ENCODE measurements at places on chromosomes 1 and 21. TPM values are rescaled to one million over a fixed set of nuclear protein-coding genes. Genes with fewer than 3 reads are reported as not detected.

Gene FUBP1
- 156 TPM for total RNA-seq

Gene SAMSN1
- total RNA-seq, result 11.4 TPM

Gene TARDBP
- total RNA-seq, result 142 TPM

Gene RORC
- 24.9 TPM for total RNA-seq

Gene LIPI
- not detected for total RNA-seq

Gene GBP6
- not detected for total RNA-seq

Gene NTMT2
- total RNA-seq, result not detected

Gene MAP10
- total RNA-seq, result 2.9 TPM

Gene INSRR
- total RNA-seq, result not detected

Gene FMO4
- 27.7 TPM for total RNA-seq

Gene ATP1A2
- 6.4 TPM for total RNA-seq

Gene OR2G6
- total RNA-seq, result not detected

Gene PPM1J
- total RNA-seq, result 4.9 TPM

DNA sequence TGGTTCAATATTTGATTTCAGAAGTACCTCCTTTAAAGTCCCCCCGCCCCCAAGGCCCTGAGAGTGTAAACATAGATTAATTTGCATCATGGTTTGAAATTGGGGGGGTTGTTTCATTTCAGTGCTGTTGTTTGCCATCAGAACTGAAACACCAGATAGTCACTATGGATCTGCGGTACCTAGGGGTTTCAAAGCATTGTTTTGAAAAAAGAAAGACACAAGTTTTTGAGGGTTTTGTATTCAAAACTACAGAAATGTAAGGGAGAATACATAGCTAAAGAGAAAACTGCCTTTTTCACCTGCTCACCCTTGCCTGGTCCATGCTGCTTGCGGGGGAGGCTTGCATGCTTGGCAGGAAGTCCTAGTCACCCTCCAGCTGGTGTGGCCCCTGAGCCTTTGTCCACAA is 59.3 kb downstream of the ACP6 start:
- DNase-seq, result no peak
- H3K36me3 ChIP-seq, result no peaks in the 10 kb centered on the region

GRCh38 chr1:154419620-154420571 is 14.8 kb downstream of the IL6R start:
- H3K4me3 ChIP-seq, result no peak overlapping the region
- H3K27ac ChIP-seq, result peak overlapping the region; percentile 96
- peaks cover 3% of the 10 kb centered on the region for H3K4me1 ChIP-seq
- no peaks in the 10 kb centered on the region for H3K36me3 ChIP-seq
- no peaks in the 10 kb centered on the region for H3K27me3 ChIP-seq
- DNase-seq, result peak; percentile 93

- H3K27ac ChIP-seq, result no peak overlapping the region
- no peak overlapping the region for H3K4me3 ChIP-seq
- H3K4me1 ChIP-seq, result no peaks in the 10 kb centered on the region
- H3K36me3 ChIP-seq, result no peaks in the 10 kb centered on the region
- no peak for DNase-seq
- no peaks in the 10 kb centered on the region for H3K27me3 ChIP-seq
These were observed 8.3 kb upstream of the CD101 start for GRCh38 chr1:116993286-116993685.

DNA sequence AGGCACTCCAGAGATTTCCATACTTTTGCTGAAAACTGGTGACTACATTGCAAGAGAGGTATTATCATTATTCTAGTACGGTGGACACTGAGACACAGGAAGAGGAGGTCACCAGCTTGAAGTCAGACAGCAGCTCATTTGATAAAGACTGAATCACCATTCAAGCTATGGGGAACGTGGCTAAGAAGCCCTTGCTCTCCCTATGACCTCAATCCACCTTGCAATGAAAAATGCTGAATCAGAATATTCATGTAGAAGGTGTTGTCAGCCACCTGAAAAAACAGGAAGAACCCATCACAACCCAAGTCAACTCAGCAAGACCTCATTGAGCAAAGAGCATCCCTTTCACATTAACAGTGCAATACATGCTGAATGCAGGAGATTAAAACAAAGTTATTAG is 59.0 kb upstream of the FGGY start:
- no peaks in the 10 kb centered on the region for H3K27me3 ChIP-seq
- H3K27ac ChIP-seq, result no peak overlapping the region
- H3K36me3 ChIP-seq, result no peaks in the 10 kb centered on the region
- no peak overlapping the region for H3K4me3 ChIP-seq

GRCh38 chr1:2784854-2785630 is 16.5 kb downstream of the TTC34 start:
- H3K27me3 ChIP-seq, result no peaks in the 10 kb centered on the region
- no peak overlapping the region for H3K27ac ChIP-seq
- H3K4me3 ChIP-seq, result no peak overlapping the region

DNA sequence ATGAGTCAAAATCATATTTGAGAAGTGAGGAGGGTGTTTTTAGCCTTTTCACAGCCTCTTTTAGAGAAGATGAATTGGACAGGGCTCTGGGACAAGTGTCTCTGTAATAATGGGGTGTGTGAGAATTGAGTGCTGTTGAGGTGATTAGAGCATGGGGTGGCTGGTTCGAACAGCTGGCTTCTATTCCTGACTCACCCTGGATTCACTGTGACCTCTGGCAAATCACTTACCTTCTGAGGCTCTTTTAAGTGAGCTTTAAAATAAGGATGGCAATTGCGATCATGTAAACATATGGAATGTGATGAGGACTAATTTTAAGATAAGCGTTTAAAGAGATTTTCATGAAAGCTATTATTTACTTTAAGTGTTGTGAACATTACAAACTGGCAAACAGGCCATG is 243.4 kb downstream of the ADGRL2 start:
- no peak overlapping the region for H3K27ac ChIP-seq
- H3K4me1 ChIP-seq, result no peaks in the 10 kb centered on the region
- no peak for DNase-seq
- H3K4me3 ChIP-seq, result no peak overlapping the region
- no peaks in the 10 kb centered on the region for H3K36me3 ChIP-seq
- no peaks in the 10 kb centered on the region for H3K27me3 ChIP-seq

DNA sequence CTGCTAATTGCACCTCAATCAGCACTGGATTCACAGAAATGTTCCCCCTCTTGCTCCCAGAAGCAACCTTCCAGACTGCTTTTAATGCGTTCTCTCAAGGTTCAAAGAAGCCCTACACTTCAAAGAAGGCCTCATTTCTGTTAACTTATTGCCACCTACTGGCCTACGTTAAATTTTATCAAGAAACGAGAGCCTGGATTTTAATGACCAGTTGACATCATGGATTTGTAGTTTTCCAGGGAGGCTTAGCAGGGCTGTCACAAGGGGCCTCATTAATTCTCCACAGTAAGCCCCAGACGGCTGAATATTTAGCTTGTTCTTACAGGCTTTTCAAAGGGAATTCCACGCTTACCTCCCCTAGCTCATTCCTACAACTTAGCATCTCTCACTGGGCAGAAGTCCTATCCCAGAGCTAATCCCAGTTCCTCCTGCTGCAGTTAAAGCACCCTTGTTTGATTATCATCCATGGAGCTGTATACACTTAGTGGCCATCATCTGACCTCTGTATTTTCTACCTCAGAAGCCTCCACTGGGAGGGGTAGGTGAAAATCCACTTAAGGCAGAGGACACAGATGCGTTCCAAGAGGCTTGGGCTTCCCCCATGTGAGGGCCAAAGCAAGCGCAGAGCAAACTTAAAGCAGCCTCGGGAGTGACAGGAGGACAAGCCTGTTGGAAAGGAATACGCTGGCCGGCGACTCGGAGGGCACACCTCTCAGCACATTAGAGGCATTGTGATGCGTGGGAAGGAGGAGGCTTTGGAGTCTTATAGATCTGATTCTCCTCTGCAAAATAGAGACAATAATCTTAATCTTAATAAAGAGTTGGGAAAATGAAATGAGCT is 32.2 kb upstream of the CYP4X1 start:
- no peak for DNase-seq
- no peaks in the 10 kb centered on the region for H3K36me3 ChIP-seq
- no peak overlapping the region for H3K4me3 ChIP-seq
- H3K27ac ChIP-seq, result no peak overlapping the region
- no peaks in the 10 kb centered on the region for H3K27me3 ChIP-seq
- H3K4me1 ChIP-seq, result no peaks in the 10 kb centered on the region

GRCh38 chr1:95506736-95507414 is 272.9 kb downstream of the RWDD3 start:
- H3K27me3 ChIP-seq, result no peaks in the 10 kb centered on the region
- no peak overlapping the region for H3K4me3 ChIP-seq

DNA sequence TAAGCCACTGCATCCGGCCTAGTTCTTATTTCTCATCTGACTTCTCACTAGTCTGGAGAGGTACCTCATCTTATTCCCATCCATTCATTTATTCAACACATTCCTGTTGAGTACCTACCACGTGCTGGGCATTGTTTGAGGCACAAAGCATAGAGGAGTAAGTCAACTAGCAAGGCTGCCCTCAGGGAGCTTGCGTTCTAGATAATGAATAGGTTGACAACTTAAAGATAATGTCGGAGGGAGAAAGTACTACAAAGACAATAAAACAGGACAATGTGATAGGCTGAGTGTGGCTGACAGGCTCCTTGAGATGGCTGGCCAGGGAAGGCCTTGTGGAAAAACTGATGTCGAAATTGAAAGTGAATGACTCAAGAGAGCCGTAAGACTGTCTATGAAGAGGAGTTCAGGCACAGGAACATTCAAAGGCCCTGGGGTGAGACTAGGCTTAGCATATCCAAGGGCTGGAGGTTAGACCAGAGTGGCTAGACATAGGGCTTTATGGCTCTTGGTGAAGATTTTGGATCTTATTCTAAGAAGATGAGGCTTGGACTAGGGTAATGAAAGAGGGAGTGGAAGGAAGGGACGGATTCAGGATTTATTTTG is 18.3 kb downstream of the SPATA21 start:
- no peaks in the 10 kb centered on the region for H3K36me3 ChIP-seq
- H3K27me3 ChIP-seq, result no peaks in the 10 kb centered on the region
- no peak overlapping the region for H3K4me3 ChIP-seq
- no peak overlapping the region for H3K27ac ChIP-seq
- no peak for DNase-seq
- H3K4me1 ChIP-seq, result no peaks in the 10 kb centered on the region

DNA sequence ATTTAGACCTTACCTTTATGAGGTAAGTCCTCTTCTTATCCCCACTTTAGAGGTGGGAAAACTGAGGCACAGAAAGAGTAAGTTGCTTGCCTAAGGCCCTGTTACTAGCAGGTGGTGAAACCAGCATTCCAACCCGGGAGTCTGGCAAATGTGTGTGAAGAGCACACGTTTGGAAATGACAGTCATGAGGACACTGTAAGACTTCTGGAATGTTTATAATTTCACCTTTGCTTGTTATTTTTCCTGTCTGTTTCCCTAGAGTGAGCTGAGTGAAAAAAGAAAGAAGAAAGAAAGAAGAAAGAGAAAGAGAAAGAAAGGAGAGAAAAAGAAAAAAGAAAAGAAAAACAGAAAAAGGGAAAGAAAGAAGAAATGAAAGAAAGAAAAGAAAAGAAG is 21.2 kb upstream of the LGALS8 start:
- H3K27ac ChIP-seq, result peak overlapping the region; percentile 79
- H3K4me3 ChIP-seq, result no peak overlapping the region
- H3K27me3 ChIP-seq, result no peaks in the 10 kb centered on the region
- H3K4me1 ChIP-seq, result no peaks in the 10 kb centered on the region
- DNase-seq, result no peak
- H3K36me3 ChIP-seq, result no peaks in the 10 kb centered on the region

DNA sequence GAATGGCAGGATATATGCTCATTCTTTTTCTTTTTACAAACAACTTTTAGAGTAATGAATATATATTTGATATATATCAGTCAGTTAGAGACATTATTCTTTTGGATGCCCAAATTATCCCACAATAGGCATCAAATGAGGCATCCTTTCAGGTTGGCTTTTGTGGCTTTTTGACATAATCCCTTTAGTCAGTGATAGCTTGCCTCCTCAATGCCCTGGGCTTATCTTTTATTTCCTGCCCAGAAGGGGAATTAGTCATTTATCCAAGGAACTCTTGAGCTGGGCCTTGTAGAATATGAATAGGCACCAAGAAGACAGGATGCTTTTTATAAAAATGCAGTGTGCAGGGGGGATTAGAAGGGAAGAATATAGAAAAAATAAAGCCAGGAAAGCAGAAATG is 22.2 kb downstream of the EPHX4 start:
- DNase-seq, result no peak
- H3K4me1 ChIP-seq, result no peaks in the 10 kb centered on the region
- H3K27me3 ChIP-seq, result no peaks in the 10 kb centered on the region
- H3K4me3 ChIP-seq, result no peak overlapping the region
- no peak overlapping the region for H3K27ac ChIP-seq
- H3K36me3 ChIP-seq, result no peaks in the 10 kb centered on the region

DNA sequence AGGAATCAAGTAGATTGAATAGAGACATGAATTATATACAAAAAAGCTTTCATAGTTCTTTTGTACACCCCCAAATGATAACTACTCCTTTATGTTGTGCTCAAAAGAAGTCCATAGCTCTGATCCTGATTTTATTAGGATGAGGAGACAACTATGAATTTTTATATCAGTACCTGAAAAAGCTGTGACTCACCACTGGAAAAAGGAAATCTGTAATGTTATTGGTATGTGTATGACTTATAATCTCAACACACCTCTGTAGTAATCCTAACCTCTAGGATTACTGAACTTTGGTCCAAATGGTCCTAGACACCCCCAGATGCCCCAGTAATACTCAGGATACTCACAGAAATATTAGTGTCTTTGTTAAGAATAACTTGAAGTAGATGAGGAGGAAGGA is 10.2 kb downstream of the PRKAB2 start:
- H3K27ac ChIP-seq, result no peak overlapping the region
- DNase-seq, result no peak
- peaks cover 9% of the 10 kb centered on the region for H3K36me3 ChIP-seq
- no peaks in the 10 kb centered on the region for H3K4me1 ChIP-seq

DNA sequence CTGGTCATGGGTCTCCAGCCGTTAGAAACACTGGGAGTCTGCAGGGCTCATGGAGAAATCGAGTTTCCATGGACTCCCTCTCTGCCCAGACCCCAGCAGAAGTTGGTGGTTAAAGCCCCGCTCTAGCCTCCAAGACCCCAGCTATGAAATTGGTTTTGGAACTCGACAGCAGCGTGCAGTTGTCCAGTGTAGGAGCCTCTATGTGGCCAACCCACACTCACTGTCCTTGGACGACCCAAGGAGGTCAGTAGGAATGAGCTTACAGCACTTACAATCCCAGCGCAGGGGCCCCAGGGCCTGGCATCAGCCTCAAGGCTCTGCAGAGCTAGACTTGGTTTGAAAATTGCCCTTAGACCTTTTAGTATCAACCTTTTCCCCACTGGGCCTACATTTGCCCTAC is 3.2 kb upstream of the PRDM16 start:
- peaks cover 6% of the 10 kb centered on the region for H3K27me3 ChIP-seq
- DNase-seq, result no peak
- H3K4me3 ChIP-seq, result no peak overlapping the region
- H3K36me3 ChIP-seq, result no peaks in the 10 kb centered on the region
- H3K4me1 ChIP-seq, result peaks cover 13% of the 10 kb centered on the region
- no peak overlapping the region for H3K27ac ChIP-seq

DNA sequence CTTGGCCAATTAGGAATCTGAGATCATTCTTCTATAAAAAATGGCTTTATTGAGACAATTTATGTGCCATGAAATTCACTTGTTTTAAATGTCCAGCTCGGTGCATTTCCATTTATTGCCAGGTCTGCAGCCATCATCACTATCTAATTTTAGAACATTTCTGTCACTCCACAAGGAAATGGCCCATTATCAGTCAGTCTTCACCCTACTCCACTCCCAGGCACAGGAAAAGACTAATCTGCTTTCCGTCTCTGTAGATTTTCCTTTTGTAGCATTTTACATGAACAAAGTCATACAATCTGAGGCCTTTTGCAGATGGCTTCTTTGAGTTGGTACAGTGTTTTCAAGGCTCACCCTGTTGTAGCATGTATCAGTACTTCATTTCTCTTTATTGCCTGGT is 27.2 kb downstream of the KIF26B start:
- H3K27ac ChIP-seq, result no peak overlapping the region
- no peaks in the 10 kb centered on the region for H3K36me3 ChIP-seq
- no peaks in the 10 kb centered on the region for H3K4me1 ChIP-seq
- H3K4me3 ChIP-seq, result no peak overlapping the region
- no peaks in the 10 kb centered on the region for H3K27me3 ChIP-seq
